Aortic smooth muscle cell (primary cell): ENCODE measurements at places on chromosomes 13 and 19. TPM values are rescaled to one million over a fixed set of nuclear protein-coding genes. Genes with fewer than 3 reads are reported as not detected.

The ATP4A gene
- total RNA-seq = not detected in 2 replicates

The ALG11 gene
- 18.4 and 18.8 TPM in 2 replicates for total RNA-seq

The TNFAIP8L1 gene
- 2.4 and 3.3 TPM in 2 replicates for total RNA-seq

The IRGC gene
- total RNA-seq = not detected in 2 replicates

The CEBPA gene
- total RNA-seq = under 0.01 TPM in 1 of 2 replicates, not detected in the other

The ZNF793 gene
- 0.87 and 1.6 TPM in 2 replicates for total RNA-seq

The FUT3 gene
- total RNA-seq = not detected in 2 replicates

The TEX30 gene
- 12.6 and 18.2 TPM in 2 replicates for total RNA-seq

The NCAN gene
- total RNA-seq = under 0.01 TPM in 1 of 2 replicates, not detected in the other

The SIGLEC7 gene
- not detected in 2 replicates for total RNA-seq

The ARL11 gene
- total RNA-seq = not detected in 2 replicates

The GDF15 gene
- 41.1 and 66.9 TPM in 2 replicates for total RNA-seq

The TUBA3C gene
- total RNA-seq = not detected in 2 replicates
